GM12865 (cell line): ENCODE measurements at places on chromosomes 2 and 18.

- no peak for DNase-seq
These were observed 281.1 kb upstream of the MGAT5 start for GRCh38 chr2:133972786-133973185.

DNA sequence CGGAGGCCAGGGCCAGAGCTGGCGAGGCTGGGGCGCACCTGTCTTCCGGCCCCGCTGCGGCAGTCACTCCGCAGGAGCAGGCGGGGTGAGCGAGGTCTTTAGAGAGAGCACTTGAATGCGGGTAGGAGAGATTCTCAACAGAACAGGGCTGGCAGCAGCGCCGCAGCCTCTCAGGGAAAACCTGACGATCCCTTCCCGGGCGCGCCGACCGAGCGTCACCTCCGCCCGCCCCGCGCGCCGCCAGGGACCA is 526 bp downstream of the PRKRA start:
- DNase-seq: peak; percentile 85

DNA sequence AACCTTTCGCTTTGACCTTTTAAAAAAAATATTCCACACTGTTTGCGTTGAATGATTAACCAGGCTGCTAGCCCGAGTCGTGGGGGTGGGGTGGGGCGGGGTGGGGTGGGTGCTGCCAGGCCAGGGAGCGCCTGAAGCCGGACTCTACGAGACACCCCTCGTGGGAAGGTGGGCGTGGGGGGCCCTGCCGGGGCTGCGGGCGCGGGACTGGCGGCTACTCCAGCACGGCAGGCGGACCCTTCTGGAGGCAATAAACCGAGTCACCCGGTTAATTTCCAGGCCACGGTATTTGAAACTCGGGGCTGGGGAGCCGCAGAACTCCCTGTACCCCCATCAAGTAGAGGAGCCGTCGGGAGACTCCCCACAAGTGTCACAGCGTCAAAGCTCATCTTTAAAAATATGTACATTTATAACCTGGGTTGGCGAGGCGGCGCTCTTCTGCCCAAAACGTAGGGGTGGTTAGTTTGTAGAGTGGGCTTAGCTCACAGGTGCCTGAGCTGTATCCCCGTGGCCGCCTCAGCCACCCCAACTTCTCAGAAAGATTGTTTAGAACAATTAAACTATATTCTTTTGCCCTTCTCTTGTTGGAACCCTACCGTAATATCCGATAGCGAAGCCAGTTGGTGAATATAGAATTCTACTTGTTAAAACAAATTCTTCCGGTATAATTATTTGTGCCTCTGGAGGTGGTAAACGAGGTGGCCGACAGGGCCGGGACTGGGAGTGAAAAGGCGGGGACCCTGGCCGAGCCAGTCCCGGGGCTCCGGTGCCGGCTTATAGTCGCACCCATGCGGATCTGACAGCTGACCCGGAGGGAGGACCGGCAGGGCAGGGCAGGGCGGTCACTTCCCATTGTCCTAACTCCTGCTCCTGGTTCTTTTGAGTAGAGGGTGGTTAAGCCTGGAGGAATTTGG is 1.4 kb downstream of the B3GNT2 start:
- peak; percentile 68 for DNase-seq

DNA sequence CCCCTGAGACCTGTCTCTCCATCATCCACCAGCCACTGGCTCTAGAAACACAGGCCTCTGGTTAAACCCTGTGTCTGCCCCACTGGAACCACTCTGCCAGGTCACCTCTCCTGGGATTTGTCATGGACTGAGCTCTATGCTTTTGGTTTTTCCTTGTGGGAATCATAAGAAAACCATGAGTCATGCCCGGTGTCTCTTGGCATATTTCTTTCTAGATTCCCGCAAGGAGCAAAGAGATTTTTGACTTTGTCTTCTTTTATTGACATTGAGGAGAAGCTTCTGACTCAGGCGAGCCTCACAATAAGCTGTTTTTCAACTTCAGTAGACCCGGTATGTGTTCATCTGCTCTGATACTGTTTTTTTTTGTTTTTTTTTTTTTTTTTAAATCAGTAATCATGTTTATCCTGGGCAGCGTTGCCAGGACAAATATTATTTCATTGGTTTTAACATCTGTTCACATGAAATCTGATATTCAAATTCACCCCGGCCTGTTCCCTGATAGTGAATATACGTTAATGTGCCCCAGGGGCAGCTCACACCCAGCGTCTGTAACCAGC is 207.1 kb downstream of the ACKR3 start:
- no peak for DNase-seq

GRCh38 chr2:120542911-120543527 is 192.6 kb upstream of the GLI2 start:
- DNase-seq: no peak

GRCh38 chr2:119377294-119377992 is 10.7 kb downstream of the DBI start:
- no peak for DNase-seq

GRCh38 chr2:175003875-175004729 is 1.1 kb downstream of the CHN1 start:
- no peak for DNase-seq

DNA sequence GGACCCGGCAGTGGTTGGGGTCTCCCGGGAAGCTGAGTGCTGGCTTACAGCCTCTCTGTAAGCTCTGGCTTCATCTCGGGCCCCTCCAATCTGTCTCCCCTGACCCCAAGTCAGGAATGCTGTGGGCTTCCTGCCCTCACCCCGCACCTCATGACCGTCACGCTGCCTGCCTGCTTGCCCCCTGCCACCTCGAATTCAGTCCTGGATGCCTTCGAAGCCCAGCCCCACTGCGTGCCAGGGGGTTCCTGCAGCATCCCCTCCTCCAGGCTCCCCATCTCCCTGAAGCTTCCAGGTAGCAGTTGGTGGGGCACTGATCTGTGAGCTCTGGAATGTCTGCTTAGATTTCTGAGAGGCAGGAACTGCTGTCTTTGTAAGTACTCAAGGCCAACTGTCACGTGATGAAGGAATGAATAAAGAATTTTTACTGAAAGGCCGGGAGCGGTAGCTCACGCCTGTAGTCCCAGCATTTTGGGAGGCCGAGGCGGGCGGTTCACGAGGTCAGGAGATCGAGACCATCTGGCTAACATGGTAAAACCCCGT is 6.5 kb downstream of the CLHC1 start:
- no peak for DNase-seq

- DNase-seq: no peak
These were observed 200.0 kb downstream of the DNER start for GRCh38 chr2:229514273-229514895.

GRCh38 chr2:231263118-231263831 is 64.8 kb downstream of the ARMC9 start:
- no peak for DNase-seq

- no peak for DNase-seq
These were observed 10.5 kb downstream of the NAPG start for GRCh38 chr18:10536280-10536679.

- DNase-seq: no peak
These were observed 751.2 kb upstream of the NRXN1 start for GRCh38 chr2:51782921-51783765.

DNA sequence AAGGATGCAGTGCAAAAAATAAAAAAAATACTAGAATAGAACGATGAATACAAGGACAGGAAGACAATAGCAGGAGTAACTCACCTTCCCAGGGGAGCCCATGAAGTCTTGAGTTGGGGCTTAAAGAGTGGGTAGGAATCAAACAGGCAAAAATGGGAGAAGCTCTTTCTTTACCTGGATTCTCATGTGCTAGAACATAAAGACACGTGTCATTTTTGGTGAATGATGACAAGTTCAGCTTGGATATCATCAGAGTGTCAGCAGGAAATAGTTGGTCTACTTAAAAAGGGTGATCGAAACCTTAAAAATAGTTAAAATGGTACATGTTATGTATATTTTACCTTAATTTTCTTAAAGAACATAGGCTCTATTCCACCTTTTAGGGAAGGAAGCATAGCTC is 5.7 kb downstream of the SGPP2 start:
- no peak for DNase-seq

DNA sequence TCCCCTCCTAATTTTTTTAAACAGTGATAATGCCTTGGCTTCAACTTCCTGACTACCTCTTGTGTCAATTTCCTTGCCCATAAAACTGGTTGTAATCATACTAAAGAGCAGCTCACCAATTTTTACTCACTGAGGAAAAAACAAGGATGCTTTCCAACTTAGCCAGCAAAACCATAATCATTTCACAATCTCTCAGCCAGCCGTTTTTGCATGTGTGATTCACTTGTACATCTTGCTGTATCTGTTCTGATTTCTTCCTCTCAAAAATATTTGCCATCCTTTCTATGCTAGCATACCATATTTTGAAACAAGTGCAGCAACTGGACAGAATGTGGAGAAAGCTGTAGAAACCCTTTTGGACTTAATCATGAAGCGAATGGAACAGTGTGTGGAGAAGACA is 60.7 kb downstream of the RAB27B start:
- DNase-seq: no peak

GRCh38 chr2:189517847-189518535 is 62.6 kb downstream of the SLC40A1 start:
- no peak for DNase-seq

DNA sequence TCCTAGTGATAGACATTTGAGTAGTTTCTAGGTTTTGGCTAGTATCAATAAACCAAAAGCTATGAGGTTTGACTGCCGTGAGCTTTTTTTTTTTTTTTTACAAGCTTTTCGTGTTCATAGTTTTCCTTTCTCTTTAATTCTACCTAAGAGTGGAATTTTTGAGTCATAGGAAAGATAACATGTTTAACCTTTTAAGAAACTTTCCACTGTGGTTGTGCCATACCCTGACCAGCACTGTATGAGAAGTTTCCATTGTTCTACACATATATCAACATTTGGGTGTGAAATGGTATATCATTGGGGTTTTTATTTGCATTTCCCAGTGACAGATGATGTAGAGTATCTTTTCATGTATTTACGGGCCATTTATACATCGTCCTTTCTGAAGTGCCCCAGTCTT is 31.7 kb downstream of the UBE2F start:
- DNase-seq: peak; percentile 83

DNA sequence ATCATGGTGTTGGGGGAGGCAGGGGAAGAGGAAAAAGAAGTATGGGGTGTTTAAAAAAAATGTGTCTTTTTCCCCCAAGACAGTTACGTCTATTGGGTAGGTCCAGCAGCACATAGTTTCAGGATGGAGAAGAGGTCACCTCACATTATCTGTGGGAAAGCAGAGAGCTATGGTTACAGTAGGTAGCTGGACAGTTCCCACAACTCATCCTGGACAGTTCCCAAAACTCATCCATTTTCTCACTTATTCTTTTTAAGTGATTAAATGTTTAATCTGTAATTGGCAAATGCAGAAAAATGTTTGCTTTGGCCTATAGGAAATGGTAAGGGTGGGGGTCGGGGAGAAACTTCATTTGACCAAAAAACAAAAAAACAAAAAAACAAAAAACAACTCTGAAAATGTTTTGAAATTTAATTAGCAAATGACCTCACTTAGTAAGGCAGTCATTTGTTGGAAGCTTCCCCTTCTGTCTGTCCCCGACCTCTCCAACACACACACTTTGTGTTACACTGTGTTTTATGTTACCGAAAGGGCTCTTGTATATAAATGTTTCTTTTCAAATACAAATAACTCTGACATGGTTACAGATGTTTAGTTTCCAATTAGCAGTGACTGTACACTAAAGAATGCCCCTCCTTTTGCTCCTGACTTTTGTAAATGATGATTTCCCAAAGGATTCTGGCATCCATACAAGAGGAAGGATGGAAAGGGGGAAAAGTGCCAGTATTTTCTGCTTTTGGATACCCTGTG is 173.3 kb upstream of the ZFP36L2 start:
- no peak for DNase-seq

DNA sequence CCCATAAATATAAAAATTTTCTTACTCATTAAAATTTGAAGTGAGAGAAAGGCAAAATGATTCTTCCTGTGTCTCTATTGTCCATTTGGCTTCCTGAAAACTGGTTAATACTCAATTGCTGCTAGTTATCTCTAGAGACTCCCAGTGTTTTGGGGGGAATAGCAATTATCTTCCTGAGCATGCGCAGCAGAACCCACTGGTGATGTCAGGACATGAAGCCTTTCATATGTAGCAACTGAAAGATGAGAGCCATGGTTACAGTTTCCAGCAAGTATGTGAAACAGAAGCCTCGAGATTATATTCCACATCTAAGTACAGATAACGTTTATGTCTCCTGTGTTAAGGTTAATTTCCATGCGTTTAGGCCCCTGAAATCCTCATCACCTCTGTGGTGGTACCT is 254.3 kb upstream of the FIGN start:
- DNase-seq: no peak
